ENCODE measurements at places on chromosomes 13 and 19. TPM values are rescaled to one million over a fixed set of nuclear protein-coding genes. Genes with fewer than 3 reads are reported as not detected.

DNA sequence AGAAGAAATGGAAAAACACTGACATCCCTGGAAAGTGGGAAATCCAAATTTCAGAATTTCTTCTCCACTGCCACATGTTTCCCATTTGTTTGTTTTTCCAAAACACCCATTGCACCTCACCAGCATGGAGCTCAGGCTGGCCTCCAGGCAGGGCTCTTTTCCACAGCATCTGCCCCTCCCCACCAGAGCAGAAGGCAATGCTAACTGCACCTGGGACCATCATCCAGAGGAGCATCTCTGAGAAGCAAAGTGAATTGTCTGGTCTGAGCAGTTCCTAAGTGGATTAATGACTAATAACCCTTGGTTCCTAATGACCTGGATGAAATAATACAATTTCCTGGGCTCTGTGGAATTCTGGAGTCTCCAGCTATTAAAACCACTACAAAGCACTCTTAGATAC lies 8.8 kb upstream of the CYSLTR2 start:
- no peak for DNase-seq

ACP5 gene
- total RNA-seq, result 3.0 TPM

PODNL1 gene
- total RNA-seq, result not detected

- no peak for DNase-seq
Measured at GRCh38 chr13:83825676-83826075, 56.6 kb downstream of the SLITRK1 start.

- DNase-seq, result no peak
Measured at GRCh38 chr19:35938282-35939224, 2.4 kb downstream of the LRFN3 start.

ZNF44 gene
- total RNA-seq, result 15.7 TPM

SIGLEC9 gene
- 0.69 TPM for total RNA-seq

GRCh38 chr13:93680329-93680728 lies 453.7 kb downstream of the GPC6 start:
- DNase-seq, result no peak

DNA sequence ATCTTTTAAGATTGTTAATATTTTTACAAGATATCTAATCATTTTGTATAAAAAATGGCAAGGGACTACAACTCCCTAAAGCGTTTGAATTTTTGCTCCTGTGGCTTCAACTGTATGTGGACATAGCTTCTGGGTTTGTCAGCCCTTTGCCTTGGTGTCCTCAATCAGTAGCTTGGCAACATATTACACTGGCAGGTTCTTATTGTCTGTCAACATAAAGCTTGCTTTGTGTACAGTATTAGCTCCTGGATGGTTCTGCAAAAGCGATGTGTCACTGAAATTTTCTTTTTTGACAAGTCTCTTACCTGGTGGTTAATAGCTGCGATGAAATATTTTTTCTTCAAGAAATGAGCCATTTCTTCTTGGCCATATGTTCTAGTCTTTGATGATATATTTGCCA lies 190.0 kb downstream of the HS6ST3 start:
- DNase-seq, result no peak

DNA sequence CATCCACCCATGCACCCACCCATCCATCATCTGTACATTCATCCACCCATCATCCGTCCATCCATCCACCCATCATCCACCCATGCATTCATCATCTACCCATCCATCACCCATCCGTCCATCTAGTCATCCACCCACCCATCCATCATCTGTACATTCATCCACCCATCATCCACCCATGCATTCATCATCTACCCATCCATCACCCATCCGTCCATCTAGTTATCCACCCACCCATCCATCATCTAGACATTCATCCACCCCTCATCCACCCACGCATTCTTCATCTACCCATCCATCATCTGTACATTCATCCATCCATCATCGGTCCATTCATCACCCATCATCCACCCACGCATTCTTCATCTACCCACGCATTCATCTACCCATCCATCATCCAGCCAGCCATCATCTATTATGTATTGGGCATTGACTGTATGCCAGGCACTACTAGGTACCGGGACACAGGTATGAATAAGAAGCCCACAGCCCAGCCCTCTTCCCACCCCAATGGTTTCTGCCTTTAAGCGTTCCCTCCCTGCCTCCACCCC lies 16.7 kb upstream of the GALP start:
- DNase-seq, result no peak

All from natural killer cell treated with Interleukin-12 subunit alpha and Interleukin-12 subunit beta and Interleukin-15 and Interleukin-18, amount 100 ng/mL, for 72 hours (primary cell).